ENCODE measurements at places on chromosomes 5 and 9.

GRCh38 chr9:112434487-112434886, 52.1 kb upstream of the KIAA1958 start:
- DNase-seq = no peak

GRCh38 chr9:109908459-109909390, 128.7 kb downstream of the PALM2AKAP2 start:
- no peak for DNase-seq

- DNase-seq = no peak
These were observed 137.2 kb downstream of the C9orf50 start for GRCh38 chr9:129483415-129484351.

DNA sequence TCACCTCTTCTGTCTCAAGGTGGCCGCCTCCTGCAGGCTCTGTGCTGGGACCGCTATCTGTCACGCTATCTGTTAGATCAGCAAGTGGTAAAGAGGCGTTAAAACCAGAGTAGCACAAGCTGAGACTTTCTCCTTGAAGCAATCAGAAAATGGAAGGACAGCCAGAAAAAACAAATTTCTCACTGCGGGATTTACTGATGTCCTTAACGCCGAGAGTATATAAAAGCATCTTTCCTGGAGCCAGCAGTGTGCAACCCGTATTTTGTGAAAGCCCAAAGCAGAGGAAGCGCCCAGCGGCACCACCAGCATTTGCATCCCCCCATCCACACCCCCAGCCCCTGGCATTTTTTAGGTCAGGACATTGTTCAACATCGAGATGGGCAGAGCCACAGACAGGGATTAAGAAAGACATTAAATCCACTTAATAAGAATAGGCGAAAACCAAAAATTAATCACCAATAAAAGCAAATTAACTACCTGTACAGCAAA, 48.6 kb downstream of the DUSP1 start:
- DNase-seq = no peak

DNA sequence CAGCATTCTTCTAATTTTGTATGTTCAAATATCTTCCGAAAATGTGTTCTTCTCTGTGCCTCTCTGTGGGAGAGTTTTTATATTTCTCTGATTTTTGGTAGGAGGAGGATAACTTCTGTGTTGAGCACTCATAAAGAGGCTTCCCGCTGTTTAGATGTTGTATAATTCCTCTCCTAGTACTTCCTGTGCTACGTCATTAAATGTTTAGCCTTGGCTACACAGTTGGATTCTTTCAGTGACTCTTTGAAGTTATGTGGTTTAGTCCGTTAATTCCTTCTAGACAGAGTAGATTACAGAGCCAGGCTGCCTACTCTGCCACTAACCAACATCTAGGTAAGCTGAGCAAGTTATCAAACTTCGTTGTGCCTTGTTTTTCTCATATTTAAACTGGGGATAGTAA, 302.6 kb downstream of the OSTF1 start:
- no peak for DNase-seq

DNA sequence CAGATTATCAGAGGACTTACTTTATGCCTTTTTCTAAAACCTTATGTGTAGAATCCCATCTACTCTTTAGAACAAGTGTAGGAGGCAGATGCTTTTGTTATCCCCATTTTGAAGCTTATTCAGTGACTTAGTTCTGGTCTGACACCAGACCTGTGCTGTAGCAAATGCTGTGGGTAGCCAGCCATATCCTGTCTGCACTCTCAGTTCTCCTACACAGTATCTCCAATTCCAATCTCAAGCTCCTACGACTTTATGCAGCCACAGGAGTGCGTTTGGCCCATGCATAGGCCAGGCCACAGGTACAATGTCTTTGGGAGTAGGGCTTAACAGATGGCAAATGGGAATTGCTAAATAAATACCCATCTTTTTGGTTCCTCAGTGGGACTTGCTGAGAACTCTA, 292.6 kb downstream of the MCTP1 start:
- no peak for DNase-seq

- DNase-seq = no peak
These were observed 31.5 kb downstream of the TMEM245 start for GRCh38 chr9:109088221-109088620.

GRCh38 chr5:152546493-152546892, 141.4 kb upstream of the NMUR2 start:
- DNase-seq = no peak

- no peak for DNase-seq
These were observed 4.9 kb upstream of the AMACR start for GRCh38 chr5:34012791-34013190.

- no peak for DNase-seq
These were observed at the start of gene AFAP1L1 for GRCh38 chr5:149271716-149272563. Gene AFAP1L1 (plus strand): TSS chr5:149271859. CDS start chr5:149271969, 110 bp downstream.

DNA sequence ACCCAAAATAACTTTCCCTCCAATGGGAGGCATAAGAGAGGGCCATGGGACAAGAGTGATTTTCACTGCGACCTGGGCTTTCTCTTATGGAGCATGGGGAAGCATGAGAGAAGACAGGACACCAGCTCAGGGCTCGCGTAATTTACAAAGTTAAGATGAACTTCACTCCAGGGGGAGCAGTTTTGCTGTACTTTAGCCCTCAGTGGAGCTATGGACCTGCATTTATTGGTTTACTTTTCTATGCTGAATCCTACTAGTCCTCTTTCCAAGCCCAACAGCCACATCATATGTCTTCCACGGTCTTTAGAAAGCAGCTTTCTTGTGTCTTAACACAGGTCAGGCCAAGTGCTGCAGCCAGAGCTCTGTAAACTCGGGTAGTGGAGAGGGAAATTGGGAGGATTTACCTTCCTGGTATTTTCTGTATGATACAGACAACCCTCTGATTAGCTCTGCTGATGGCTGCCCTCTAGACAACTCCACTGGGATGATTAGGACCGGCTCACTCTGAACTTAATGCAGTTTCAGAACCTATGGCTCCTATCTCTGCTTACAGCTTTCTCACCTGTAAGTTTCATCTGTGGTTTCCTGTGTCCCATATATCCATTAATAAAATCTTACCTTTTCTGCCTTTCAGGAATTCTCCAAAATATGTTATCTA, 581.0 kb upstream of the RORB start:
- no peak for DNase-seq

- no peak for DNase-seq
These were observed 572.9 kb downstream of the ACTL7B start for GRCh38 chr9:108282872-108283271.

GRCh38 chr5:139660923-139661814, 13.0 kb downstream of the CXXC5 start:
- no peak for DNase-seq

DNA sequence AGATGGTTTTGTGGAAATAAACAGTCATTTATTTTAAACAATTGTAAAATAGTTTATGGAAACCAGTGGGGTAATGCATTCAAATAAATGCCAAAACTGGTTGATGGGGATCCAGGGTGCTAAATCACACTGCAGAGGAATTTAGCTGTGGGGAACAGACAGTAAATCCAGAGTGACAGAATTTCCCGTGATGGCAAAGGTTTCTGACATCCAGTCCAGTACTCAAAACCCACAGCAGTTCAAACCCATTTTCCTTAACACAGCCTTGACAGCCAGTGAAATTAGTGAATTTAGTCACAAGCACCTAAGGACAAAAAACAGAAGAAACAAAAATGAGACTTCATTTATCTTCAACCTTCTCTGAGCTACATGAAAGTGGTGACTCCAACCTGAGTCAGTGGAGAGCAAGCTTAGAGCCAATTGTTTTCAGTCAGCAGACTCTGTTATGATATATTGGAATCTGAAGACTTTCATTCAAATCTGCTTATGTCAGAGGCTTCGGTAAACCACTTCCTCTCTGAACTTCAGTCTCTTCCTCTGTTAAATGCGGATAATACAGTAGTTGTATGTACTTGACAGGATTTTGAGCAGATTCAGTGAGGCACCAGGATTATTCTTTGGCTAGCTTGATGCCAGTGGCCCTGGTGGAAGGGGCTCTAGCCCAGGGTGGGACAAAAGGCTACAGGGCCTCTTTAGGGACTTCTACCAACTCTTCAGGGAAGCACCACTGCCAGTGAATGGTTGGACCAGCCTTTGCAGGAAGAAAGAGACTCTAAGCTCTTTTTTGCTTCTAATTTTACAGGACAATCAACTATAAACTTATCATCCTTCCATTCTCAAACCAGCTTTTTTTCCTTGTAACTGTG, 185.3 kb downstream of the MAPKAP1 start:
- DNase-seq = no peak

DNA sequence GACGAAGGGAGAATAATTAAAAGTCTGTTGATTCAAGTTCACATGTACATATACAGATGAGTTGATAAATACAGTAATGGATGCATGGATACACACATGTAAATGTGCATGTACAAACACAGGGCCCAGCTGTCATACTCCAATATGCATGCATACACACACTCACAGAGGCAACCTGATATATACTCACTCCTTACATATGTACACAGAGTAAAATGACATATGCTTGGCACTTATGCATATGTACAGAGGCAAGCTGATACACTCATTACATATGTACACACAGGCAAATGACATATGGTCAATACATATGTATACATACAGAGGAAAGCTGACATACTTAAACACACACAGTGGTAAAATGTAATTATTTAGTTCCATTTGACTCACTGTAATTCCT, 7.2 kb upstream of the TMEFF1 start:
- no peak for DNase-seq

DNA sequence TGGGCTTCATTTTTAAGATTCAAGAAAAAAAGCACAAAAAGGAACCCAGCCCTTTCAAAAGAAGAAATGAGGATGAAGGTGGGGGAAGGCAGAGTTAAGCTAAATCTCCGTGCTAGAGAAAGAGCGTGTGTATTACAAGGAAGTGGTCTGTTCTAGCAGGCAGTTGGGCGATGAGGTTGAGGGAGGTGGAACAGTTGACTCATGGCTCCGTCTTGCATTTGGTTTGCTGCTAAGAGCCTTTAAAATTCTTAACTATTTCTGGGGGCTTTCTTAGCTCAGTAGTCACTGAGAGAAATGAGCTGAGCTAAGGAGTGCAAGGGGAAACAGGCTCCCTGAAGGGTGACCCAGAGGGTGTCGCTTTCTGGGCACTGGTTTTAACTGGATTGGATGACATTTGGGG, 117.4 kb downstream of the GCNT1 start:
- no peak for DNase-seq

GRCh38 chr5:82358457-82358856, 80.3 kb upstream of the RPS23 start:
- DNase-seq = no peak

- no peak for DNase-seq
These were observed 46.4 kb downstream of the GOLPH3 start for GRCh38 chr5:32127711-32128110.

DNA sequence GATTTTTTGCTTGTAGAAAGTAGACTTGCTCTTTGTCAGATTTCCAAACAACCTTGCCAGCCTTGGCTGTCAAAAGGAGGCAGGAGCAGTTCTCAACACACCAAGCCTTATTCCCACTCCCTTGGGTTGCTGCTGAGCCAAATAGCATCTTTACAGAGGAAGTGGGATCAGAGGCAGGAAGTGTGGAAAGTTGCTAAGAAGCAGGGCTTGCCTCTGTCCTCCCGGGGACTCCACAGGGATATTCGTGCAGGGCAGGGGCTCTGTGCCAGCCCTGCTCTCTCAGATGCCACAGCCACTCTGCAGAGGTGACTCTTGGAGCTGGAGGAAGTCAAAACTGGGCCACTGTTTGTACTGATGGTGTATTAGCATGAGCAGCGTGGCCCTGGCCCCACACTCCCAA, 24.3 kb downstream of the PTPDC1 start:
- DNase-seq = no peak

DNA sequence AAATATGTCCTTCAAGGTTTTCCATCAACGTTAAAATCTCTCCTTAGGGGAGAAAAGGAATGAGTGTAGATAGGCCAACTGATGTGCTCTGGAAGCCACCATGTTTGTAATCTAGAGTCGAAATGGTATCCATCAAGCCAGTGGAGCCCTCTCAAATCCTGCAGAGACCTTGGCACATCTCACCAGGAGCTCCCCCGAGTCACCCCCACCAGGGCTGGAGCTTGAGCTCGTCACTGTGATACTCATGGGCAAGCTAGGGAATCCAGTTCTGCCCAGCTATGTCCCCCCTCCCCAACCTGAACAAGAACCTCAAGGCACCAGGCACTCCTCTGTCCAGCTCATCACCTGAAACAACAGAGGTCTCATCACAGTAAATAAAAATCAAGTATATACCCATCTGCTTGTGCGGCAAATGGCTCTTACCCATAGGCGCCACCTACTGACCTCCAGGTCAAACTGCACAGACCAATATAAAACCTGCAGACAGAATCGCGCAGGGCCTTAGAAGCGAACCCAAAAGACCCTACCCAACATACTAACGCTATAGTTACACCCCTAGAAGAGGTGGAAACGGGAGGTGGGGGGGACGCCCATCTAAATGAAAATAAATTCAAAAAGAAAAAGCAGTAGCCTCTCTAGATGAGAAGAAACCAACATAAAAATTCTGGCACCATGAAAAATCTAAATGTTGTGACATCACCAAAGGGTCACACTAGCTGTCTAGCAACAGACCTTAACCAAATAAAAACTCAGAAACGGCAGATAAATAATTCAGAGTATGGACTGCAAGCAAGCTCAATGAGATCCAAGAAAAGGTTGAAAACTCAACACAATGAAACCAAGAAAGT, 75.0 kb downstream of the TTC39B start:
- DNase-seq = no peak

- no peak for DNase-seq
These were observed 212.6 kb upstream of the ACTBL2 start for GRCh38 chr5:57695179-57695578.

DNA sequence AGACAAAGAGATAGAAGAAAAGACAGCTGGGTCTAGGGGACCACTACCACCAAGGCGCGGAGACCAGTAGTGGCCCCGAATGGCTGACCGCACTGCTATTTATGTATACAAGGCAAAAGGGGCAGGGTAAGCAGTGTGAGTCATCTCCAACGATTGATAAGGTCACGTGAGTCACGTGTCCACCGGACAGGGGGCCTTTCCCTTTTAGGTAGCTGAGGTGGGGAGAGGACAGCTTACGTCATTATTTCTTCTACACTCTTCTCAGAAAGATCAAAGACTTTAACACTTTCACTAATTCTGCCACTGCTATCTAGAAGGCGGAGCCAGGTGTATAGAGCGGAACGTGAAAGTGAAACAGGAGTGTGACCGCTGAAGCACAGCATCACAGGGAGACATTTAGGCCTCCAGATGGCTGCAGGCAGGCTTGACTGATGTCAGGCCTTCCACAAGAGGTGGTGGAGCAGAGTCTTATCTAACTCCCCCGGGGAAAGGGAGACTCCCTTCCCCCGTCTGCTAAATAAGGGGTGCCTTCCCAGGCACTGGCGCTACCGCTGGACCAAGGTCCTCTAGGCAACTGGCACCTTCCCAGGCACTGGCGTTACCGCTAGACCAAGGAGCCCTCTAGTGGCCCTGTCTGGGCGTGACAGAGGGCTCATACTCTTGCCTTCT, 6.1 kb upstream of the PRR16 start:
- no peak for DNase-seq

- DNase-seq = no peak
These were observed 183.5 kb downstream of the GAS1 start for GRCh38 chr9:86763791-86764190.

- no peak for DNase-seq
These were observed 39.8 kb downstream of the SLC35D2 start for GRCh38 chr9:96343515-96344360.
